ENCODE measurements at places on chromosomes 1 and 21. TPM values are rescaled to one million over a fixed set of nuclear protein-coding genes. Genes with fewer than 3 reads are reported as not detected.

FAM163A gene
- total RNA-seq, result not detected

YOD1 gene
- 10.1 TPM for total RNA-seq

OR2T29 gene
- not detected for total RNA-seq

FAM131C gene
- total RNA-seq, result 0.08 TPM

CLDN17 gene
- not detected for total RNA-seq

FAM89A gene
- total RNA-seq, result 13.4 TPM

TMPRSS15 gene
- total RNA-seq, result not detected

CFHR3 gene
- not detected for total RNA-seq
